ENCODE measurements at places on chromosomes 1 and 21.

DNA sequence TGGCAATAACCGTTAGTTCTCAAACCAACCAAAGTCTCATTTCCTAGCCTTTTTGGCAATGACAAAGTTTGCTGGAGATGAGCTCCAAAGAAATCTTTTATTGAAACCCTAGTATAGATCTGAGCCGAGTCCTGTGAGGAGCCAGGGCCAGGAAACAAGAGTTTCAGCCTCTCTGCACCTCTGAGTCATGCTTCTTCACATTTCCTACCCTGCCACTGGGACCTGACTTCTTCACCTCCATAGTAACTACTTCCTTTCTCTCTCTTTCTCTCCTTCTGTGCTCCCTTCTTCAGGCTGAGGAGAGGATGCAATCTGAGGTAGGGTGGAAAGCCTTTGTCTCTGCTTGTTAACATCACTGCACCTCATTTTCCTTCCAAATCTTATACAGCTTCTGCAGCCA, 38.7 kb upstream of the IPO9 start:
- no peak for DNase-seq

DNA sequence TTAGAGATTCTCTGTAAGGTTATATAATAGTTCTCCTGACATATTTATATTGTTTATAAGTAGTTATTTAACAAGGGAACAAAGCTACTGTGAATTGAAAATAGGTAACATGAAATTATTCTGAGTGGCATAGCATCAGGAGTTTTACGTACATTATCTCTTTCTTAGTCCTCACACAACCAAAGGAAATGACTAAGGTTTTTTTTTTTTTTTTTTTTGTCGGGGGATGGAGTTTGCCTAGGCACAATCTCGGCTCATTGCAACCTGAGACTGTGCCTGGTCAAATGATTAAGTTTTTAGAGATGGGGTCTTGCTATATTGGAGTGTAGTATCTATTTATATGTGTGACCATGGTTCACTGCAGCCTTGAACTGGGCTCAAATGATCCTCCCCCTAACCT, 24.9 kb downstream of the TMED5 start:
- DNase-seq: no peak

DNA sequence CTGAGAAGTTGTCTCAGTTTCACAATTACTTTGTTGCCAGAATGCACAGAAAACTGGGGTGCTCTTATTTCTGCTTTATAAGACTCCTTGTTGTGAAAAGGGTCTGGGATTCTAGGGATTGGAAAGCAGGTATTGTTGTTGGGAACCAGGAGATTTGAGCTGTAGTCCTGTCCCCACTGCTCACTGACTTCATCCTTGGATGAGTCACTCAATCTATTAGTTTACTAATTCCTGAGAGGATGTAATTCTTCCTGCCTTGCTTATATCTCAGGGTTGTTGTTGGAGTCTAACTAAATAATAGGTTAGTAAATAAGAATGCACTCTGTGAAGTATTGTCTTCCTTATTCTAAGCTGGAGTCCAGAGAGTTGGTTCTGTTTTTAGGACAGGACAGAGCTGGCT, 172.5 kb upstream of the GALNT2 start:
- no peak for DNase-seq

DNA sequence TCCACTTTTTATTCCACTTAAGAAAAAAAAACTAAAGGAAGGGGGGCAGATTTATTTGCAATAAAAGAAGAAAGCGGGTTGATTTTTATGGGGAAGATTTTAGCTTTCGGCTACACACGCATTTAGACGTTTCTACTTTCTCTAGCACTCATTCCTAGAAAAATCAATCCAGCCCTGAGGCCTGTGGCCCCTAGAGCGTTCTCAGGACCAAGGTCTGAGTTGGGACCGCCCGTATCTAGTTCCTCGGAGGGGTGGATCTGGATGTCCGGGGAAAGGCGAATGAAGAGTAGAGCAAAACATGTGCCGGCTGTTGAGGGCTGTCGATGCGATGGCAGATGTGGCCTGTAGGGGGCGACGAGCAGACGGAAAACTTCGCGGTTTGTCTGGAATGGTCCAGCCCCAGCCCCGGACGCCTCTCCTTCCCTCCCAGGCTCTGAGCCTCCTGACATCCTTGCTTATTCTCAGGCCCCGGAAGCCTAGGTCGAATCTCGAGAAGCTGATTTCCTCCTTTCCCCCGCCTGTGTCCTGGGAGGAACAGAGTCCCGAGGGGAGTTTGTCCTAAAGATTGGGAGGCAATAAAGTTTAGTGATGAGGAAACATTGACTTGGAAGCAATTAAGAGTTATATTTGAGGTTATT, 5.2 kb downstream of the FOXD3 start:
- DNase-seq: no peak

- no peak for DNase-seq
Observed at GRCh38 chr1:202623075-202623474, 87.2 kb downstream of the SYT2 start.

DNA sequence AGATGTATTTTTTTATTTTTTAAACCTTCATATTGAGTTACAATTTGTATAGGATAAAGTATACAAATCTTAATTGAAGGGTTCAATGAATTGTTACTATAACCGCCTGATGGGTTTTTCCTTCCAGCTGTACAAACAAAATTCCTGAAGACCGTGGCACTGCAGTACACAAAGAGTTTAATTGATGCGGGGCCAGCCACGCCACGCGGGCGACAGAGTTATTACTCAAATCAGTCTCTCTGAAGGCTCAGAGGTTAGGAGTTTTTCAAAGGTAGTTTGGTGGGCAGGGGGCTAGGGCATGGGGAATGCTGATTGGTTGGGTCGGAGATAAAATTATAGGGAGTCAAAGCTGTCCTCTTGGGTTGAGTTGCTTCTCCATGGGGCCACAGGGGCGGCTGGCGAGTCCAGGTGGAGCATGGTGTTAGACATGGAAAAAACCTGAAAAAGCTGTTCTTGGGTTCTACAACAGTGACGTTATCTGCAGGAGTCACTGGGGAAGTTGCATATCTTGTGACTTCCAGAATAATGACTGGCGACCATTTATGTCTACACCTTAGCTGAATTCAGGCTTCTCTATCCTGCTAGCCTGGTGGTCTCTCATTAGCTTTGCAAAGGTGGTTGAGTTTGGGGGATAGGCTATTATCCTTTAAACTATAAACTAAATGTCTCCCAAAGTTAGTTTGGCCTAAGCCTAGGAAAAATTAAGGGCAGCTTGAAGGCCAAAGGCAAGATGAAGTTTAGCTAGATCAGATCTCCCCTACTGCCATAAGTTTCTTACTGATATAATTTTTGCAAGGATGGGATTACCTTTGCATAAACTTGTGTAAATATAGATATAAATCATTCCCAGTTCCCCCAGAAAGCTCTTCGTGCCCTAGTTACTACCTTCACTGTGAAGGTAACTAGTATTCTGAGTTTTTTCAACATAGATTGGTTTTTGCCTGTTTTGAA, 13.0 kb upstream of the TMEM9 start:
- no peak for DNase-seq

GRCh38 chr1:208641579-208642280, 397.5 kb upstream of the PLXNA2 start:
- no peak for DNase-seq

DNA sequence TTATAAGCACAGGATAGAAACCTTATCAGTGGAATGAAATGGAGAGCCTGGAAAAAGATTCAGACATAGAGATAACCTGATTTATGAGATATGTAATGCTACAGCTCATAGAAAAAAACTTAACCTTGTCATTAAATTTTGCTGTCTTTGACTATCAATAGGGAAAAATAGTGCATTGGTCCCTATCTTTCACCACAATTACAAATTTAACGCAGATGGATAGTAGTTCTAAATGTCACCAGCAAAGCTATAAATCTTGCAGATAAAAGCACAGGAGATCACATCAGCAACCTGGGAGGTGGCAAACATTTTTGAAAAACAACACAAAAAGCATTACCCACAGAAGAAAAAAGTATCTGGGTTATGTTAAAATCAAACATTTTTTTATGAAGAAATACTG, 831.6 kb downstream of the BRINP3 start:
- no peak for DNase-seq

- DNase-seq: peak; percentile 6
Observed at GRCh38 chr1:161725908-161726472, 4.6 kb downstream of the FCRLB start.

DNA sequence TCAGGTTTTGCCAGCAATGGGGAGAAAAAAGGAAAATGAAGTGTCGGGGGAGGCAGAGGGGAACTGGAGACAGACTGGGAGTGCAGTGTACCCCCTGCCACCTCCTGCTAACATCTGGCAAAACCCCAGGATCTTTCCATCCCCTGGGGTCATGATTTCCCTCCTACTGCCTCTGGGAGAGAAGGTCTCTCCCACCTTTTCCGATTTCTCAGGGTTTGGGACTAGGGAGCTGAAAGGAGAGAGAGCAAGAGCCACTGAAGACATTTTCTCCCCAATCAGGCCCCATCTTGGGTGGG, 5.1 kb downstream of the FHL3 start:
- DNase-seq: no peak

GRCh38 chr1:88883156-88883555, 8.2 kb downstream of the GTF2B start:
- no peak for DNase-seq

GRCh38 chr1:200452850-200453552, 43.2 kb upstream of the ZNF281 start:
- no peak for DNase-seq

DNA sequence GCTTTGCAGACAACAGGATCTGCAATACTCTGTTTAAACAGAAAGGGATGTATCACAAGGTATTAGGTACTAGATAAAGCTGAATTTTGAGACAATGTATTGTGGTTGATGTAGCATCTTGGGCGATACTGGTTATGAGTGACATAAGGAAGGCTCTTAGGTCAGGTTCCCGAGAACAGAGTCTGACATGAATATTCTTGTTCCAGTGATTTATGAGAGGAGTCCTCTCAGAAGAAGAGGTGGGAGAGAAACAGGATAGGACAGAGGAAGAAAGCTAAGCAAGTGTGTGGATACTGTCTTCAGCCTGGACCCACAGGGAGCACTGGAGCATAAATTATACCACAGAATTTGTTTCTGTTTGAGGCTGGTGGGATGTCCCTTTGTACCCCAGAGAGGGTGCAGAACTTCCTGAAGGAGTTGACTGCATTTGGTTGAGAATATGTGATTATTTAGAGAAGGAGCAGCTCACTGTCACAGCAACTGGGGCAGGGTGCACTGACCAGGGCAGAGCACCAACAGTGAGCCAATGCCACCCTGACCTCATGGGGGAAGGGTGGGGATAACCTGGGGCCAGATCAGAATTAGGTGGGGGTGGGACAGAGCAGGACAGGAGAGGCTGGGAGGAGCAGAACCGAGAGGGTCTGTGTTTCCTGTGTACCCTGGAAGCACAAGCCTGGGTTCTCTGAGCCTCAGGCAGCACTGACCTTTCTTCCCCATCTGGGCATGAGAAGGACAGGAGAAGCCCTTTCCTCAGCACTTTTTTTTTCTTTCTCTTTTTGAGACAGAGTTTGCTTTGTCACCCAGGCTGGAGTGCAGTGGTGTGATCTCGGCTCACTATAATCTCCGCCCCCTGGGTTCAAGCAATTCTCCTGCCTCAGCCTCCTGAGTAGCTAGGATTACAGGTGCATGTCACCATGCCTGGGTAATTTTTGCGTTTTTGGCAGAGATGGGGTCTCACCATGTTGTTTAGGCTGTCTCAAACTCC, 36.3 kb upstream of the SLC6A9 start:
- no peak for DNase-seq

Data from stimulated activated CD8-positive, alpha-beta memory T cell treated with anti-CD3 and anti-CD28 coated beads, Interleukin-4, amount 100 ng/mL, for 24 hours (primary cell).